CD4-positive, CD25-positive, alpha-beta regulatory T cell (primary cell): ENCODE measurements at places on chromosomes 3 and 15. TPM values are rescaled to one million over a fixed set of nuclear protein-coding genes. Genes with fewer than 3 reads are reported as not detected.

TBCCD1 gene
- polyA plus RNA-seq, result 23.9 TPM

KNG1 gene
- not detected for polyA plus RNA-seq

LRRC3B gene
- polyA plus RNA-seq, result not detected

CCR1 gene
- polyA plus RNA-seq, result 1.0 TPM

UBL7 gene
- polyA plus RNA-seq, result 123 TPM

PSTPIP1 gene
- polyA plus RNA-seq, result 41.3 TPM

GAP43 gene
- polyA plus RNA-seq, result not detected

GUCA1C gene
- polyA plus RNA-seq, result not detected

ROBO1 gene
- polyA plus RNA-seq, result not detected

HACL1 gene
- 42.2 TPM for polyA plus RNA-seq

FBN1 gene
- not detected for polyA plus RNA-seq

EXD1 gene
- polyA plus RNA-seq, result not detected

RETNLB gene
- polyA plus RNA-seq, result not detected

SLMAP gene
- polyA plus RNA-seq, result 13.5 TPM

RTP4 gene
- polyA plus RNA-seq, result 24.6 TPM

ZPLD1 gene
- polyA plus RNA-seq, result not detected

OR5H1 gene
- not detected for polyA plus RNA-seq

PLA2G4D gene
- polyA plus RNA-seq, result not detected

IQCH gene
- polyA plus RNA-seq, result not detected

IQCF5 gene
- not detected for polyA plus RNA-seq
